H9 (cell line): ENCODE measurements at places on chromosomes 3 and 15.

GRCh38 chr15:31447931-31448634 is 121.4 kb downstream of the KLF13 start:
- DNase-seq: no peak

DNA sequence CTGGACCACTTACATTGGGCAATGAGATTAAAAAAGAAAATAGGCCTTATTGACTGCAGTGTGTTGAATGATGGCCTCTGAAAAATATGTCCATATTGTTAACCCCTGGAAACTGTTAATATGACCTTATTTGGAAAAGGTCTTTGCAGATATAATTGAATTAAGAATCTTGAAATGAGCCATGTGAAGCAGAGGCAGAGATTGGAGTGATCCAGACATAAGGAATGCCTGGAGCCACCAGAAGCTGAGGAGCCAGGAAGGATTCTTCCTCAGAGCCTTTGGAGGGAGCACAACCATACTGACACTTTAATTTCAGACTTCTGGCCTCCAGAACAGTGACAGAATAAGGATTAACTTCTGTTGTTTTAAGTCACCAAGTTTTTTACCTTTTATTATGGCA is 510.4 kb upstream of the AGTR1 start:
- DNase-seq: no peak

DNA sequence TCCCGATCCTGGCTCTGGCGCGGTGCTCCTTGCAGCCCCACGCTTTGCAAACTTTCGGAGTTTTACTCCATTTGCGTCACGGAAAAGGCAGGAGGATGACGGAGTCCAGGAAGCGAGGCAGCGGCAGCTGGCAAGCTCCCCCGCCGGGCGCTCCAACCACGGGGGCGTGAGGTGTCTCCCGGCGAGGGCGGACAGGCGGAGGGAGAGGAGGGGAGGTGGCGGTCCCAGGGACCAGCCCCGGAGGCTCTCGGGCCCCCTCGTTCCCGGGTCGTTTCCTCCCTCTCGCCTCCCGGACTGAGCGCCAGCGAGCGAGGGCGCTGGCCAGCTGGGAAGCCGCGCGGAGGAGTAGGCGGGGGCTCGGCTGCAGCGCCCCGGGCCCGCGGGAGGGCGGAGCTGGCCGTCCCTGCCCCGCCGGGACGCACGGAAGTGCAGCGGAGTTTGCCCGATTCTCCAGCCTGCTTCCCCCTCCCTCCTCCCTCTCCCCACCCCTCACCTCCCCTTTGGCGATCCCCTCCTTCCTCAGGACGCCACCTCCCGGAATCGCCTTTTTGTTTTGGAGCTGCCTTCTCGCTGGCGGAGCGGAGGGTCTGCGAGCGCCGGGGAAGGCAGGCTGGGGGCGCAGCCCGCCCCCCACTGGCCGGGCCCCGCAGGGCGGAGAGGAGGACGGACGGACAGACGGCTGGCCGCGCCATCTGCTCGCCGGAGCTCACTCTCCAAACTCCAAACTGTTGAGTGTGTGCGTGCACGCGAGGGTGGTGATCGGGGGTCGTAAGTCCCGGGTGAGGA is at the start of gene SNX33:
Gene SNX33, plus strand, starts transcription at position 543 of the 786 bp plus-strand sequence. CDS start 1,191 bp downstream, outside the sequence.
- DNase-seq: peak; percentile 90

DNA sequence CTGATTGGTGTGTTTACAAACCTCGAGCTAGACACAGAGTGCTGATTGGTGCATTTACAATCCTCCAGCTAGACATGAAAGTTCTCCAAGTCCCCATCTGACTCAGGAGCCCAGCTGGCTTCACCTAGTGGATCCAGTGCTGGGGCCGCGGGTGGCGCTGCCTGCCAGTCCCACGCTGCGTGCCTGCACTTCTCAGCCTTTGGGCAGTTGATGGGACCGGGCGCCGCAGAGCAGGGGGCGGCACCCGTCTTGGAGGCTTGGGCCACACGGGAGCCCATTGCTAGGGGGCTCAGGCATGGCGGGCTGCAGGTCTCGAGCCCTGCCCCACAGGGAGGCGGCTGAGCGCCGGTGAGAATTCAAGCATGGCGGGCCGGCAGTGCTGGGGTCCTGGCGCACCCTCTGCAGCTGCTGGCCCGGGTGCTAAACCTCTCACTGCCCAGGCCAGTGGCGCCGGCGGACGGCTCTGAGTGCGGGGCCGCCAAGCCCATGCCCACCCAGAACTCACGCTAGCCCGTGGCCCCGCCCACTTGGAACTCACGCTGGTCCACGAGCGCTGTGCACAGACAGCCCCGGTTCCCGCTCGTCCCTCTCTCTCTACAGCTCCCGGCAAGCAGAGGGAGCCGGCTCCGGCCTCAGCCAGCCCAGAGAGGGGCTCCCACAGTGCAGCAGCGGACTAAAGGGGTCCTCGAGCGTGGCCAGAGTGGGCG is 6.6 kb upstream of the TBL1XR1 start:
- no peak for DNase-seq

- DNase-seq: no peak
These were observed 145.0 kb downstream of the STAC start for GRCh38 chr3:36525115-36525801.

- no peak for DNase-seq
These were observed 1093.6 kb upstream of the ALCAM start for GRCh38 chr3:104273046-104273649.

DNA sequence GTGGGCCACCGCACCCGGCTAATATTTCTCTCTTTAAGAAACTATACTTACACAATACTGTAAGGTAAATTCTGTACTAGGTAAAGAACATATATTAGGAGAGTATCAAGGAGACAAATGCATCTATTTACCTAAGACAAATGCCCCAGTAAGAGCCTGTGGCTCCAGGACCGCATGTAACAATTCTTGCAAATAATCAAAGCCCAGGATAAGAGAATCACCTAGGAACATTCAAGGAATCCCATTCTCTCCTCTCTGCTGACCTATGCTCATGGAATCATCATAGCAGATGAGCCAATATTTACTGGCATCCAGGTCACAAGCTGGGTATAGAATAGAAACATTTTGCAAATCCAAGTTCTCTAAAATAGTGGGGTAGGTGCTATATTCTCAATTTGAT is 347.7 kb downstream of the FOXP1 start:
- no peak for DNase-seq

- no peak for DNase-seq
These were observed 39.1 kb upstream of the PHLDB2 start for GRCh38 chr3:111819927-111820326.

GRCh38 chr3:188305220-188305619 is 151.3 kb downstream of the LPP start:
- no peak for DNase-seq

- DNase-seq: no peak
These were observed 8.5 kb downstream of the SPTBN5 start for GRCh38 chr15:41885321-41885720.

- DNase-seq: no peak
These were observed 6.2 kb upstream of the TIPARP start for GRCh38 chr3:156668073-156668763.
